ENCODE measurements at places on chromosomes 16 and 17.

DNA sequence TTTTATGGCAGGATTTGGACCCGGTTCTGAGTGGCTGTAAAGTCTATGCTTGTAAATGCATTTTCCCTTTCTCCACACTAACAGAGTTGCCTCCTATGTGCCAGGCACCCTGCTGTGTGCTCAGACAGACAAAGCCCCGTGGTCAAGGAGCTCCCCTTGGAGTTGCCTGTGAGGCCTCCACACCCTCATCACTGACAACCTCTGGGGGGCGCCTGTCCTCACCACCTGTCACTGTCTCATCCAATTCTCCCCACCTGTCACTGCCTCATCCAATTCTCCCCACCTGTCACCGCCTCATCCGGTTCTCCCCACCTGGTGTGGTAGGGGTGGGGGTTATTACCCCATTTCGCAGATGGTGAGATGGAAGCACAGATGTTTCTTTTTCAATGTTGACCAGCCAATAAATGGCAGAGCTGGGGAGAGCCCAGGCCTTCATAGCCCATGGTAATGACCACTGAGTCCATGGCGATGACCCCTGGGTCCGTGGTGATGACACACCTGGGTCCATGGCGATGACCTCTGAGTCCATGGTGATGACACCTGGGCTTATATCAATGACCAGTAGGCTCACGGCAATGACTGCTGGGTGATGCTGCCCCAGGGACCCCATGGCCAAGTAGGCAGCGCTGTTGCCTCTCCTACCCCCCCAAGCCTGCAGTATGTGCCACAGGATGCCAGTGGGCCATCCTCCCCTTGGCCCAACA is 150.1 kb downstream of the IRF8 start:
- no peak for DNase-seq

DNA sequence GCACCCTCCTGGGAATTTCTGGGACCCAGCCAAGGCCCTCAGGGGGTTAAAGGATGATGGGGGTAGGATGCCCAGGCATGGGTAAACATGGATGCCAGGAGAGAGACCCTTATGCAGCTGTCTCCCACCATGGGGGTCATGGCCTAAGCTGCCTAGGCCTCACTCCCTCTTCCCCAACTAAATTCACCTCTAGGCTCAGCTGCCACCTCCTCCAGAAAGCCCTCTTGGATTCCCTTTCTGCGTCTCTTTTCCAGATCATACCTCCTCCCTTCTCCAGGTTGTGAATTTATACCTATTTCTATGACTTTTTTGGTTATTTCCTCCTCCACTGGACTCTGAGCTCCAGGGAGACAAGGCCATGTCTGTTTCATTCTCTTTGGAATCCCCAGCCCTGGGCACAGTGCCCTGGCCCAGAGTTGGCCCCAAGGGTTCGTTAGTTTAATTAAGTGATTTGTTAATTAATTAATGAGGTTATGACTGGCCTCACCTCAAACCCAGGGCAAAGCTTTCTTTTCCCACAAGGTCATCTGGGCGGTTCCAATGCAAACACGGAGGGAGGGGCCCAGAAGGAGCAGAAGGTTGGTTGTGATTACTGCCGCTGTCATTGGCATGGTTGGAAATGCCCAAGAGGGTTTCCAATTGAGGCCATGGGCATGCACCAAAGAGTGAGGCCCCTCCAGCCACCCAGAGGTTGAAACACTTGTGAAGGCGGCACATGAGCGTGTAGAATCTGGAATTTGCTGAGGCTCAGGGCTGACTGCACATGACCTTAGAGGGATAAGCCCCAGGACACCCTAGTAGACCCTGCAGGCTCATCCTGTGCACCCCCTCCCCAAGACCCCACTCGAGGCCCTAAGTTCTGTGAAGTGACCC is 6.9 kb upstream of the KRT17 start:
- no peak for DNase-seq

DNA sequence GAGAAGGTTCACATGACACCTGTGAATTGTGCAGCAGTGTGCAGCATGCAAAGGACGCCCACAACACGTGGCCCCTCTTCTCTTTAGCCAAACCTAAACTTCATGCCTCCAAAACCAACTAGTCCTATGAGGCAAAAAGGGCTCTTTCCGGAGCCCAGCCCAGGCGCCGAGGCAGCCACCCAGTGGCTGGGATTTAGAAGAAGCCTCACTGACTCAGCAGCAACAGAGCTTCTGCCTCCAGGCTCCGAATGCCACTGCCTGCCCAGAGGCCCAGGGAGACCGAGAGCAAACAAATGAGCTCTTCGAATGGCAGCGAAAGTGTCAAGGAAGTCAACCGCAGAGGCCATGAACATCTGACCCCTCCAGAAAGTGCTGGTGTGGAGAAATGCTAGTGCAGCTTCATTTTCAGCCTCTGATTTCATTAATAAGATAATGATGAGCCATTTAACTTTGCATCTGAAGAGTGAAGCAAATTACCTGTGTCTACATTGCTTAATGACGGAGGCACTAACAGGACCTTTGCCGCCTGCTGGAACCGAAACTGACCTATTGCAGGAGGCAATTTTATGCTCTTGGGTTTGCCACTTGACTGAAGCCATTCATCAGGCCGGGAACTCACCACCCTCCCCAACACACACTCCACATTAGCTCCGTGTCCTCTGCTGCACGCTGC is 157.7 kb upstream of the RPL38 start:
- no peak for DNase-seq

- DNase-seq: no peak
Observed at GRCh38 chr17:33284022-33284421, 9.1 kb downstream of the ASIC2 start.

- DNase-seq: no peak
Observed at GRCh38 chr16:54873071-54873470, 57.6 kb upstream of the IRX5 start.

Data from heart right ventricle (tissue), 16 donors.